ENCODE measurements at places on chromosomes 12 and 14. TPM values are rescaled to one million over a fixed set of nuclear protein-coding genes. Genes with fewer than 3 reads are reported as not detected.

DNA sequence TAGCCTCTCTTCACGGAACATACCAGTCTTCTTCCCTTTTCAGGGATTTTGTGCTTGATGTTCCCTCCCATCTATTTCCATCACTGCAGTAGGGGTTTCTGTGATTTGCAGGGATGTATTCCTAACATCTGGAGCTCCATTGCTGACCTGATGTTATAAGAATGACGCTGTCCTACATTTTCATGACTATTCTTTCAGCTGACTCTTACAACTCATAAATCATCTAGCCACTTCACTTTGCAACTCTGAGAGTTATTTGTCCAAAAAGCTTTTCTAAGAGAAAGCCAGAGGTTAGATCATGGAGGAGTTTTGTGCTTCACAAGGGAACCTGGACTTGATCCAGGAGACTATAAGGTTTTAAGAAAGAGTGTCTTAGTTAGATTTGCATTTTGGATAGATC lies 116.6 kb upstream of the FAR2 start:
- DNase-seq, result no peak

DNA sequence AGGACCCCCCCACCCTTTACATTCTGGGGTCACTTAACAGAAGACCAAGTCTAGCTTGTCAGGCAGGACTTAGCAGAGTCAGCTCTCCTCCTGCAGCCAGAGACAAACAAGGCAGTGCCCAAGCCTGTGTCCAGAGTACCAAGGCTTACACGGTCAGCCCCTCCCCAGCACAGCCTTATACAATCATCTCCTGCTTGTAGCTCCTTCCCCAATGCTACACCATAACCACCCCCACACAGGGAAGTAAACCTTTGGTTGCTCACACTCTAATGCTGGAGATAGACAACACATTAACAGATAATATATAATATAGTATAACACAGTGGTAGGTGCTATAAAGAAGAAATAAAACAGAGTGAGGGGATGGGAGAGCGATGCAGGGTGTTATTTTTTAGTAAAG lies 175.4 kb upstream of the PWP1 start:
- no peak for DNase-seq

- DNase-seq, result no peak
Observed at GRCh38 chr12:87469295-87469694, 559.9 kb downstream of the C12orf50 start.

DNA sequence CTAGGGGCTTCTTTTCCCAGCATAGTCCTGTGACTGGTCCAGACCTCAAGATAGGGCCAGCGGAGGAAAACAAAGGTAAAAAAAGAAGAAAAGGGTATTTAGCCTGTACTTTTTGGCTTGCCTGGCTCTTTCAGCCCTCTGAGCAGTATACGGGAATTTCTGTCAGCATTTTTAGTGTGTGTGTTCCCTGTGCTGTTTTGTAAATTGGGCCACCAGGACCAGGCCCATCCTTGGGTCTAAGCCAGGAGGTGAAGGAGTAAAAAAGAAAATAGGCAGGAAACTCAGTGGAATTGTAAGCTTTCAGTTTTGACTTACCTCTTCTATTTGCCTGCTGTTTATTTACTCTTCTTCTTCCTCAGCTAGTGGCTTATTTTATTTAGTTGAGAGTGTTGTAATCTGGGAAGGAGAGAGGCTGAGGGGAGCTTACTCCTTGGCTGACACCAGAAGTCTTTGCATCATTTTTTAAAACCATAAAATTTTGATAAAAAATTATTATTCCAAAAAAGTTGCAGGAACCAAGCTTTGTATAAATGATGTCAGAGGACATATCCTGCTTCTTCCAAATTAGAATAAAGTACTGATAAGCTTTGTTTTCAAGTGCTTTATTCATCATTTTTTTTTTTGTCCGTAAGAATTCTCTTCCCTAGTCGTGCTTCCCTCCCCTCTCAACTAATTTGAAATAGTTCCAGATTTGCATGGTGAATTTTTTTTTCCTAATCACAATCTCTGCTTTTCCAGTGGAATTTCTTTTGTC lies 63.7 kb downstream of the DIP2B start:
- no peak for DNase-seq

DNA sequence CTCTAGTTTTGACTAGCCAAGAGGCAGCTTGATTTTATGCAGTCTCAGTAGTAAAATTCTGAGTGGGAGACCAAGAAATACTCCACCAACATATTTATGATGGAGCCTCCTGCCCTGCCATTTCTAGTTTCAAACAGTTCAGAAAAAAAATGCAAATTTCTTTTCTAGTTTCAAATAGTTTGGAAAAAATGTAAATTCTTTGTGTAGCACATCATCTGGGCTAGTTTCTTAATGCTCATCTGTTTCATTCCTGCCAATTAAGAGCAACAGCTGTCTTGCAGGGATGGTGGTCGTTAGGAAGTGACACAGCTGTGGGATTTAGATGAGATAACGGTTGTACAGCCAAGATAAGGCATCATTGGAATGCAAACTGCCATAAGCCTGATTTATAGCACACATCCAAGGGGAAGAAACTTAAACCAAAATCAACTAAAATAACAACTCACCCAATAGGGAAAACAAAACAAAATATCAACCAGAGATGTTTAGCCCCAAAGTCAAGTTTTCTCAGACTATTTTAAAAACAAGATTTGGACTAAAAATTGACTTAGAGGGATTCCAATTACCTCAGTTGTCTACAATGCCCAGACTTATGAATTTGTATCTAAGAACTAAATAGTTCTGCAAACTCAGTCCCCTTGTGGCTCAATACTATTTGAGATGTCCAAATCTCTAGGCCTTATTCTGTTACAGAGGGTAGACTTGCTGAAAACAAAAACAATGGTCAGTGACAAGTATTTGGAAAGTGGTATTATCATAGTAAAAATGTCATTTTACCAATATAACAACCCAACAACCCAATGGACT lies 291.3 kb upstream of the ATP2B1 start:
- no peak for DNase-seq

- DNase-seq, result no peak
Observed at GRCh38 chr12:16939871-16940306, 333.9 kb upstream of the LMO3 start.

DNA sequence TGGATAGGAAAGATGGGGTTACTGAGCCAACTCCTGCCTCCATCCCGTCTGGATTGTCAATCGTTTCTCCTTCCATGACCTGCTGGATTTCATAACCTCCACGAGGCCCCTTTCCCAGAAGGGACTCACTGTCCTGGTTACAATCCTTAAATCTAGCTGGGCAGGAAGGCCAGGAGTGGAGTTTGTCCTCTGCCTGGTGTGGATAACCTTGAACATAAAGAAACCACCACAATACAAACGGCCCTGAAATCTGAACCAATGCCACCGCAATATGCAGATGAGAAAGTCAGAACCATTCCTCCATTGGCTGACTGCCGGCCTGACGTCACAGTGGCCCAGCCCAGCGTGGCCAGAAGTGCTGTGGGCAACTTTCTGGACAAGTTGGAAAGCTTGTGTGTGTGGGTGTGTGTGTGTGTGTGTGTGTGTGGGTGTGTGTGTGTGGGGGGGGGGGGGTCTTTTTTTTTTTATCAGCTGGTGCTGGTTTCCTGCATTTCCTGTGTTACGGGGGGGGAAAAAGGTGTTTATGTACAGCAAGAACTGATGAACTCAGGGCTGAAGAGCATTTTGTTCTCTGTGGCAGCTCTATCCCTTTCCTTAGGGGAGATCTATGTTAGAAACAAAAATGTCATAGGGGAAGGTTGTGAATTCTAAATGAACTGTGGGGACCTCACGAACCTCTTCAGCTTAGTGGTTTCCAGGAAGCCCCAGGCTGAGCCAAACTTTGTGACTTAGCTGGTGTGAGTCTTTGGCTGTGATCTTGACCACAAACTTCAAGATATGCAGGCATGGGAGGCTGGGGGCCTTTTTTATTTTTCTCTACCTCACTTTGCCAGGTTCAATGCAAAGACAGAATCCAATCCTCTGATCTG lies 81.6 kb upstream of the MED13L start:
- peak; percentile 71 for DNase-seq

- DNase-seq, result no peak
Observed at GRCh38 chr12:123961585-123962345, 10.9 kb downstream of the CCDC92 start.

GRCh38 chr12:108905725-108906124 lies 25.8 kb downstream of the DAO start:
- no peak for DNase-seq

GRCh38 chr12:49537752-49538509 lies 899 bp upstream of the KCNH3 start:
- peak; percentile 15 for DNase-seq

- no peak for DNase-seq
Observed at GRCh38 chr12:560691-561390, 101.1 kb downstream of the B4GALNT3 start.

DNA sequence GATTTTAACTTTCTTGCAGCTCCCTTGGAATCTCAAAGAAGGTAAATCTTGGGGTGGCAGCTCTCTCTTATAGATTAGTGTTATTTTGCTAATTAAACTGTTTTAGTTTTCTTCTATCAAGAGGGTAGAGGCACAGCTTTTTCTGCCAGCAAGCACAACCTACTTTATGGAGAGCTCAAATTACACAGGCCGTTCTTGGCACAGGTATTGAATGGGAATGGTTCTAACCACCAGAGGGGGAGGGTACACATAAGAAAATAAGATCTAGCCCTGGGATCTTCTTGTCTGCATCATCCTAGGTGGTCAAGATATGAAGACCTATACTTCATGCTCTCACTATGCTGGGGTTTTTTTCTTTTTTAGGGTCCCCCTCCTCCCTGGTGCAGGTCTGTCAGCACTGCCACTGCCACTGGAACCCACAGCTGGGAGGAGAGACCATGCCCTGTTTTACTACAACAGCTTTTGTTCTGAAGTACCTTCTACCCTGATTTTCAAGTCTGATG lies 48.6 kb upstream of the STAC3 start:
- DNase-seq, result no peak

GRCh38 chr14:100345711-100346110 lies 22.6 kb downstream of the SLC25A47 start:
- no peak for DNase-seq

DNA sequence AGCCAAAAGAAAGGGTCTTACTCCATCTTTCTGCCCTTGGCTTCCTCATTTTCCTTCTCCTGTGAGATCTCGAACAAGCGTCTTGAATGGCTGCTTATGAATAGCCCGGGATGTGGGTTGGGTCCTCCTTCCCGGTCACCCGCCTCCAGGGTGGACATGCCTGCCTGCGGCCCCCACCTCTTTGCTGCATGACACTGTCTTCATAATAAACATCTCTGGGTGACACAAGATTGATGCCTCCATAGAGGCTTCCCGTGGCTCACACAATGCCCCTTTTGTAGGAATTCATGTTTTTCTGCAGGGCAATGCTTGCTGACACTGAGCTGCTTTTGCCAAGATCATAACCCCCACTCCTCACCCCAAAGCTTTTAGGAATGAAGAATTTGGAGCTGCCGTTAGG lies 125.9 kb downstream of the ZNF664 start:
- no peak for DNase-seq

DNA sequence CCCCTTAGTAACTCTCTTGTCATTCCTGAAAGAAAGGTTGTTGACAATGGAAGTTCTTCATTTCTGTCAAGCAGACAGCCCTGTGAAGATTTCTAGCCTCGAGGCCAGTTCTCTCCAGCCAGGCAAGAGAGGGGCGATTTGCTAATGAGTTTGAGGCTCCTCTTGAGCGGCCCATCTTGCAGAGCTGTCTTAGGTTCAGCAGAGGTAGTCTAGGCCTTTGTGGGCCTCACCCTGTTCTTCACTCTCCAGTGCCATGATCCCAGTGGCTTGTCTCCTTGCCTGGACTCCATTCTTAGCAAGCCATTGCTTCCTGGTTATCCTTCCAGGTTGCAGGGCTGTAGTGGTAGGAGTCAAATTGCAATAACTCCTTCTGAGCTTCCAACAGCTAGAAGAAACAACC lies 9.7 kb downstream of the TPH2 start:
- no peak for DNase-seq

GRCh38 chr12:113862590-113863454 lies 103.3 kb downstream of the RBM19 start:
- DNase-seq, result no peak

GRCh38 chr12:3542911-3543310 lies 51.9 kb downstream of the PRMT8 start:
- no peak for DNase-seq

DNA sequence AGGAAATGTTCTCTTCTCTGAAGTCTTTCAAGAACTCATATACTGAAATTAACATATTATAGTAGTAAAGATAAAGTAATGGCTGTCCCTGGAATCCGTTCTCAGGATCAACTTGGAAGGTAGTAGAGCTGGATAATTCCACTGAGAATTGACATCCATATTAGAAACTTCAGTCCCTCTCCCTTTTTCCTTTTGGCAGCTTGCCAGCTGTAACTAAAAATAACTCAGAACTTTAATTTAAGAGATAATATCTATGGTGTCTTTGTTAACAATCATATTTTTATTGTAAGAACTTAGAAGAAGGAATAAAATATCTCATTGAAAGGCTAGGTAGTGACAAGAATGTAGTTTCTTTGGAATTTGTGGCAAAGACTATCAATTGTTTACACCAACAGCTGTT lies 61.4 kb upstream of the PLEKHA5 start:
- DNase-seq, result no peak

DNA sequence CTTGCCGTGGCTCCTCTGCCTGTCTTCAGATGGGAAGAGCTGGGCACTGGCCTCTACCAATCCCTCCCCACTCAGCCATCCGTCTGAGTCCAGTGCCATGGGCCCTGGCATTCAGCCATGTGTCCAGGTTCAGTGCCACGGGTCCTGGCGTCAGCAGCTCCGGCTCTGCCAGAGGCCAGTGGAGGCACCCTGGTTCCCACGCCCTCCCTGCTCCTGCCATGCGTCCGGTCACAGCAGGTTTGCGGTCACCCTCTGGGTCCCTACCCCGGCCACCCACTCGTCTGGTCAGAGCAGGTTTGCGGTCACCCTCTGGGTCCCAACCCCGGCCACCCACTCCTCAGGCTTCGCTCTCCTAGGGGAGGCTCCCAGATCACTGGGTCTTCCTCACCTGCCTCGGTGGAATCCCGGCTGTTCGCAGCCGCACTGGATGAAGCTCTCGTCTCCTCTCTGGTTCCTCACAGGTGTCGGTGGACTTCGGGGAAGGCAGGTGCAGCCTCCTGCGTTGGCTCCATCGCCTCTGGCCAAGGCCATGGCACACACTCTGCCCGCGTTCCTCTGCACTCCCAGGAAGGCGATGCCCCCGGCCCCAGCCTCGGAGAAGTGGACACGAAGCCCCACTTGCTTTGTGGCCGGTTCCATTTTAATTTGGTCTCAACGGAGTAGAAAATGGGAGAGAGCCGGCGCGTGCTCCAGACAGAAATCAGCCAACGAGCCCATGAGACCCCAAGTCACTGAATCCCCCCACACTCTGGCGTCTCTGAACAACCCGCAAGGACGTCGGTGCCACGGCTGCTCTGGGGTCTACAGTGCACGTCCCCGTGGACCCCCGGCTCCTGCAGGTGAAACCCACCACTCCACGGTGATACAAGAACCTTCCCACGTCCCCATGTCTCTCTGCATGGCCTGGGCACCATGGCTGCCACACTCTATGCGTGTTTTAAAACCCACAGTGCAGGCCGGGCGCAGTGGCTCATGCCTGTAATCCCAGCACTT lies 47.8 kb upstream of the FBRSL1 start:
- no peak for DNase-seq

- no peak for DNase-seq
Observed at GRCh38 chr14:94354638-94355185, 31.6 kb upstream of the SERPINA6 start.

The CDH24 gene
- total RNA-seq, result 3.3 TPM

The SLCO1B1 gene
- total RNA-seq, result not detected

The CPNE6 gene
- not detected for total RNA-seq

The CACNA1C gene
- 0.08 TPM for total RNA-seq

The SERPINA9 gene
- total RNA-seq, result not detected

The SLC6A15 gene
- total RNA-seq, result not detected

The KCNC2 gene
- total RNA-seq, result not detected

The TMEM179 gene
- not detected for total RNA-seq

The RDH16 gene
- 0.34 TPM for total RNA-seq

The ING4 gene
- total RNA-seq, result 17.4 TPM

The SLC2A13 gene
- 1.6 TPM for total RNA-seq

All from CD4-positive, alpha-beta T cell (primary cell).